ENCODE measurements at places on chromosomes 11 and 22.
A peak's percentile ranks its signal among the peaks of the same experiment; 100 is the strongest.

DNA sequence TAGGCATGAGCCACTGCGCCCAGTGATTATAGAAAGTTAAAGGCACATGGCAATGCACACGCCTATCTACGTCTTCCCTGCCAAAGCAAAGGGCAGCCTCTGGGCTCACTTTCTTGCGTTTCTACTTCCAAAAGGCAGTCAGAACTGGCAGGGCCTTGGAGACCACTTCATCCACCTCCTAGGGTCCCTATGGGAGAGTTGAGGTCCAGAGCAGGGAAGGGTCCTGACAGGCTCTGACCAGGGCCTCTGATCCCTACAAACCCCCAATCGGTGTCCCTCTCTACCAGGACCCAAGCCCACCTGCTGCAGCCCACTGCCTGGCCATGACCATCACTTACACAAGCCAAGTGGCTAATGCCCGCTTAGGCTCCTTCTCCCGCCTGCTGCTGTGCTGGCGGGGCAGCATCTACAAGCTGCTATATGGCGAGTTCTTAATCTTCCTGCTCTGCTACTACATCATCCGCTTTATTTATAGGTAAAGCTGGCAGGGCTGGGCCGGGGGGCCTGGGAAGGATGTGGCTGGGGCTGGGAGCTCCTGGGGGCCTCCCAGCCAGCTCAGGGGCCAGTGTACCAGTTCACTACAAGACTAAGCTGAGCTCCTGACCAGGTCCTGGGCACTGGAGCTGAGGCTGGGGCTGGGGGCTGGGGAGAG, 1.5 kb downstream of the BEST1 start:
- no peak for DNase-seq

GRCh38 chr11:33924341-33924740, 32.5 kb upstream of the LMO2 start:
- DNase-seq = no peak

DNA sequence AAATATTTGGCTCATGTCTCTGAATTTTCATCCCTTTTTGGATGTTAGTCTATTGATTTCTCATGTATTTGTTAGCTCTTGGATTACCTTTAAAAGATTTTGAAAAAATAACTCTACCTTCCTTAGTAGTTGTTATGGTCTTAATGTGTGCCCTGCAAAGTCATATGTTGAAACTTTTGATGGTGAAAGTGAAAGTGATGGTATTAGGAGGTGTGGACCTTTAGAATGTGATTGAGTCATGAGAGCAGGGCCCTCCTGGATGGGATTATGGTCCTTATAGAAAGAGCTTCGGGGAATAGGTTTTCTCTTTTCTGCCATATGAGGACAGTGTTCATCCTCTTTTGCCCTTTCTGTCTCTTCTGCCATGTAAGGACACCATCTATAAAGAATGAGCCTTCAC, 33.6 kb upstream of the MPPED2 start:
- DNase-seq = no peak

- no peak for DNase-seq
These were observed 48.8 kb upstream of the OPCML start for GRCh38 chr11:133581091-133581490.

DNA sequence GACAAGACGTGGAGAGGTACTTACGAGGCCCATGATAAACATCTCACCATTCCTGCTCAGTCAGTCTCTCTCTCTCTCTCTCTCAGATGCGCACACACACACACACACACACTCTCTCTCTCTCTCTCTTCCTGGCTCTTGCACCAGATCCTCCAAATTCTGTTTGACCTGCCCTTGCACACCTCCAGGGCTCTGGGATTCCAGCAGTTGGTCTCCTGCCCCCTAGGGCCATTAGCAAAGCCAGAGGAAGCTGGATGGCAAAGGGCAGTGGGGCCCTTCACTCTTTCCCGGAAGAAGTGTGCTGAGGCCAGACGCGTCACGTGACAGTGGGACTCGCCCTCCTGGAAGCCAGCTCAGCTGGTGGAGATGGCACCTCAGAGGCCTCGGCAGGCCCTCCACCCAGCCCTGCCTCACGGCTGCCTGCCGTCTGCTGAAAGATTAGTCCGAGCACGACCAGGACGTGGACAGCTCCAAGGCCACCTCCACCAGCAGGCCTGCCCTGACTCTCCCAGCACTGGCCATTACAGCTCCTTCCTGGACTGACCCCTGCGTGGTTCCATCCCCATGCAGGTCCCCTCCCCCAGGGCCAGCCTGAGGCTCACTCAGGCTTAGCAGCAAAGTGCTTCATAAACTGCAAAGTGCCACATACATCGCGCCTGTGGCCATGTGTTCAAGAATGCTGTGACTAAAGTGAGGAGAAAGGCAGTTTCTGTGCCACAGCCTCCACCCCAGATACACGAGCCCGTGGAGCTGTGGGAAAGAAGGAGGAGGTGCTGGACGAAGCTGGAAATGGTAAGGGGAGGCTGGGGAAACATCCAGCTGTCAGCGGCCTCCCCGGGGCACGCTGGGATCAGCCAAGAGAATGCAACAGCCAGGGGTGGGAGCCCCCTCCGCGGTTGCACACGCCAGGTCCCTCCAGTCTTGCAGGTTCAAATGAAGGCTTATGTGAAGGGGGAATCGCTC, 3.7 kb downstream of the PDGFB start:
- DNase-seq = peak; percentile 45

DNA sequence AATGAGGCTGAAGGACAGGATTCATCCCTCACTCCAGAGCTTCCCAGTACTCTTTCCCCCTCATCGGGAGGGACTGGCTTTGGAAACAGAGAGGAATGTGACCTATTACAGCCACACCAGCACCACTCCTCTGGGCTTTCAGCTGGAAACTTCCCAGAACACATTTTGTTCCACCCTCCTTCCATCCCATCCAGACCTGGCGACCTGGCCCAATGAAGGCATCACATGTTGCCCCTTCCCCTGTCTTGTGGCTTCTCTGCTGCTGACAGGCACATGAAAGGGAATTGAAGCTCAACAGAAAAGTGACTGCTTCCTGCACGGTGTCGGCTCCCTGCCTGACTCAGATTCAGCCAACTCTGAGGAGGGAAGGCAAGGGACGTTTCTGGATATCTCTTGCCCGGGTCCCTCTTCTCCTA, 19.1 kb downstream of the IRAG1 start:
- no peak for DNase-seq

- no peak for DNase-seq
These were observed 93.5 kb upstream of the ARHGAP20 start for GRCh38 chr11:110805756-110806155.

DNA sequence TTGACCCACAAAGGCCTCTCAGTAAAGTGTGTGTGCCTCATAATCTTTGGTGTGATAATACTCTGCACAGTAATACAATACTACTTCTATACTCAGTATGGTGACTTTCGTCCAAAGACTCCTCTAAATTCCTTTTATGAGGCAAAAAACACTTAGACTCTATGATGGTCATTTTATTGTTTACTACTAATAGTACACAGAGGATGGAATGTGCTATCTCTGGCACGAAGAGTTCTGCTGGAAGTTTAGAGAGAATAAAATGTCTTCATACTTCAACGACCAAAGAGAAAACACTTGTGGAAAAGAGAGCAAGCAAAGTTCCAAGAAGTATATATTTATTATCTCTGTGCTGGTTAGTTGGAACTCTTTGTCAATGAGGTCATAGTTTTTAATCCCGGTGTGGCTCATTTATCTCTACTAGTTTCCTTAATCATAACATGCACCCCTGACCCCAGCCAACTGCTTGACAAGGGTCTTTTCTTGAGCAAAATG, 7.5 kb upstream of the CSTF3 start:
- no peak for DNase-seq

GRCh38 chr11:65492637-65493366, 6.0 kb upstream of the MALAT1 start:
- peak; percentile 48 for DNase-seq

- no peak for DNase-seq
These were observed 2.0 kb downstream of the GGA1 start for GRCh38 chr22:37610480-37611129.

- no peak for DNase-seq
These were observed 11.0 kb downstream of the DEPDC5 start for GRCh38 chr22:31764785-31765184.

GRCh38 chr22:19763458-19764298, 3.1 kb downstream of the TBX1 start:
- no peak for DNase-seq

DNA sequence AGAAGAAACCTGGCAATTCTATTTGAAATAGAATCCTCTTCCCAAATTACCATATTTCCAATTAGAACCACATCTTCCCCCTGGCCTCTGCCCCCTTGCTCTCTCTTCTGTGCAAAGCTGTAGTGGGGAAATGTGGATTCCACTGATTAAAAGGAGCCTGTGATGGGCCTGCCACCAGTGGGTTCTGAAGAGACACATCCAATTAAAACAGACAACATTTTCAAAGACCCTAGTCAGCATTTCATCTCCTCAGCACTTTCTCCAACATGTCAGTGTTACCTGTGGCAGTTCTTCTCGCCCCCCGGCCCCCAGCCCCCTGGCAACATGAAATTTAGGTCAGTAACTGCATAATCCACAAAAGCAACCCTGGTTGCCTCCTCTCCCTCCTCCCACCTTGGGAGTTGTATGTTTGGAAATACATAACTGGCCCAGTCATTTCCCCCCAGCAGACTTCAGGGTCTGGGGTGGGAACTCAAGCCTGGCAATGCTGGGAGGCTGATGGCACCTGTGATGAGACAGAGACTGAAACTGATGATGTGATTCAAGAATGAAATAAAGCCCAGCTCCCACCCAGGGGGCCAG, 99.9 kb upstream of the AMOTL1 start:
- DNase-seq = no peak

DNA sequence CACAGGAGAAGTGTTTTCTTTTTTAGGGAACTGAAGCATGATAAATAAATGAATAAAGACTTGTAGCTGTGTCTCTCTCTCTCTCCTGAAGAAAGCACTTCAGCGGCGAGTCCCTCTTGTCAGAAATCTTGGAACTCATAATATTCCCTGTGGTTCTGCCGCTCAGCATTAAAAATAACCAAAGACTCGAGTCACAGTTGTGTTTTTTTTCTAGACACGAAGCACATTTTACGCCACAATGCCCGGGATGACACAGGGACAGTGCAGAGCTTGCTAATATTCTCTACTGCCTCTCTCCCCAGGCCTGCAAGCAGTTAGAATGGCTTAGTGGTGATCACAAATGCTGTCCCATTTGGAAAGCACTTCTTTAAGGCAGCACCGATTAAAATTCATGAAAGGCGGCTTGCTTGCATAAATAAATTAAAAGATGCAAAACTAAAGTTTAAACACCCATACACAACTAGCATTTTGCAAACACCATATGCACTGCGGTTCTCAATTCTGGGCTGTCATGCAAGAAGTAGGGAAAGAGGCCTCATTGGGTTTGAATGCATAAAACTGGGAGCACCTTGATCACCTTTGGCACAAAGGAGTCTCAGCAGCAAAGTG, 597.4 kb downstream of the SOX6 start:
- DNase-seq = no peak

- no peak for DNase-seq
These were observed 71.8 kb downstream of the PIWIL4 start for GRCh38 chr11:94638902-94639373.

- no peak for DNase-seq
These were observed 19.1 kb downstream of the TAB1 start for GRCh38 chr22:39418696-39419095.

GRCh38 chr11:33575311-33575710, 125.3 kb downstream of the C11orf91 start:
- no peak for DNase-seq

- no peak for DNase-seq
These were observed 438 bp downstream of the ZW10 start for GRCh38 chr11:113773092-113773415.

DNA sequence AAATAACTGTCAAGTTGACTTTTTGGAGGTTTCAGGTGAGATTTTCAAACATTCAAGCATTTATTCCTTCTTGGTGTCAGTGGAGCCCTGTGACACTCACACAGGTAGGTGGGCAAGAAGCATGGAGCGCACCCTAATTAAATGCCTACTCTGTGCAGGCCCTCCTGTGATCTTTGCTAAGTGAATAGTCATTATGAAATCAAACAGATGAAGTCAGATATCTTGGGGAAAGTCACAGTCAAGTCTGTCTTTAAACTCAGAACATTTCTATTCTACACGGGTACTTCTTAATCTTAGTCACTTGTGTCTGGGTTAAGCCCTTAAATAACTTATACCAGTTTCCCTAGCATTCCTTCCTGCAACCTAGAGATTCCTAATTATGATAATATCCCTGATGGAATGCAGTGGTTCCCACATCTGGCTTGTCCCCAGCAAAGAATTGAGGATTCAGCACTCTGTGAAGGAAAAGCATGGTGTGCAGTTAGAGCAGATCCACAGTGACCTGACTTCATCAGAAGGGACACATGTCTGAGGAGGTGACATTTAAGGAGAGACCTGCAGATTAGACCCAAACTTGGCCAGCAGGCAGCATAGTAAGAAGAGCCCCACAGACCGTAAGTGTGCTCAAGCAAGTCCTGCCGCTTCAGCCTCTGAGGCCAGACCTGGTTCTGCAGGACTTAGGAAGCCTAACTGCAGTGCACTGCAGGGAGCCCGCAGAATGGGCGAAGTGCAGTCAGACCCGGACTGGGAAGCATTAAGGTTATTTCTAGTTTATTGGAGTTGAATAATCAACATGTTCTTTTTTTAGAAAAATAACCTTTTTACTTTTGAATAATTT, 85.3 kb upstream of the GAL start:
- peak; percentile 4 for DNase-seq

DNA sequence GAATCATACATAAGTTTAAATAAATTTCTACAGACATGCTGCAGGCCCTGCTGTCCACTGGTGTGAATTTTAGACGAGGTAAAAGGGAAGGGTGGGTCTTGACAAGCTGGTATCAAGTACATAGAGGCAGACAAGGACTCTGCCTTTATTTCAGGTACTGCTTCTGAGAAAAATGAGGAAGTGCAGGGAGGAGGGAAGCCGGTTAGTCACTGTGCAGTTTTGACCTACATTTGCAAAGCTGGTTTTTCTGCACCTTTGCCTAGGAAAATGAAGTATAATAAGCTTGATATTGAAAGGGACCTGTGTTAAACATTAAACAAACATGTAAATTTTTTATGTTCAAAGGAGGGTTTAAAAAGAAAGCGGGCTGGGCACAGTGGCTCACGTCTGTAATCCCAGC, 24.6 kb downstream of the TMEM45B start:
- no peak for DNase-seq

- no peak for DNase-seq
These were observed 1028.3 kb downstream of the BRD1 start for GRCh38 chr22:48799227-48799970.

DNA sequence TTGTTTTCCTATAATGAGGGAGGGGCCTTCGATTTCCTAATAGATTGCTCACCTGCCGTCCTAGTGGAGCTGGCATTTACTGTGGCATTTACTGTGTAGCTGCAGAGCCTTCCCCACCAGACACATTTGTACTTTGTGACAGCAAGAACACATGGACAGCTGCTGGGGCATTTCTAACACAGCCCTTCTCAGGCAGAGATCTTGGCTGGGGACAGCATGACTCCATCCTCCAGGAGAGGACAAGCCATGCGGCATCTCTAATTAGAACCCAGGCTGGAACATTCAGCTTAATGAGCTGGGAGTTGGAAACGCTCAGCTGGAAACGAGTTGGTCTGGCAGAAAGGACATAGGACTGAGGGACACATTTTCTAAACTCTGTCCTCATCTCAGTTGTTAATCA, 887.5 kb downstream of the NTM start:
- no peak for DNase-seq

GRCh38 chr22:35443338-35443737, 43.4 kb downstream of the MCM5 start:
- no peak for DNase-seq

- no peak for DNase-seq
These were observed 3.5 kb downstream of the CHRM4 start for GRCh38 chr11:46387919-46388618.

GRCh38 chr11:128302425-128303186, 284.8 kb downstream of the ETS1 start:
- DNase-seq = peak; percentile 92

GRCh38 chr22:26399289-26399688, 29.8 kb upstream of the ASPHD2 start:
- no peak for DNase-seq
